RCC 7860 (cell line): ENCODE measurements at places on chromosomes 1 and 21.

GRCh38 chr21:33754481-33754880 is 112.2 kb downstream of the ITSN1 start:
- no peak for DNase-seq

DNA sequence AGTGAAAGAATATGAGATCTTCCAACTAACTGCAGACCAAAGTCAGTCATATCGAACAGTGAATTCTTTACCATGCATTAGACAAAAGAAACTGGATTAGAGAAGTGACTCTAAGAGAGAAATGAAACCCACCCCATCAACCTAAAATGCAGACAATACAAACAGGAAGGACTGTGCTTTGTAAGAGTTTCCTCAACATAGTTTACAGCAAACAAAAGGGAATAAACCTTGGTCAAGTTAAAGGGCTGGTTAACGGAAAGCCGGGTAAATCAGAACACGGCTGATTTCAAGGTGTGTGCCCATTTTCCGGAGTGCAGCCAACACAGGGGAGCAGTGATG is 39.2 kb downstream of the SIPA1L2 start:
- no peak for DNase-seq

DNA sequence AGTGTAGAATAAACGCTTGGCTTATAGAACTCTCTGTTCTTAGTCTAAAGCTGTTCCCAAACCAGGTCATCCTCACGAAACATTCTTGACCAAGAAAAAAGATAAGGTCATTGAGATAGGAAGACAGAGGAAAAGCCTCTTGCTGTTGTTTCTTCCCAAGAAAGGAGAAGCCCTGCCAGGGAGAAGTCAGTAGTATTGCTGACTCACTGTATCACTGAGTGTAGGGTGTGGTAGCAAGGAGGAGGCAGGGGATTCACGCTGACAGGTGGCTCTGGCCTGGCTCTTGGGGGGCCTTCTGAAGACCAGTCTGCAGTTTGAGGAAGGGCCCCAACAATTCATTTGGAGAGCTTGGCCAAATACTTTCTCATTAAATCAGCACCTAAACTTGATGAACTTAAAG is 97.8 kb downstream of the CD247 start:
- DNase-seq: no peak

DNA sequence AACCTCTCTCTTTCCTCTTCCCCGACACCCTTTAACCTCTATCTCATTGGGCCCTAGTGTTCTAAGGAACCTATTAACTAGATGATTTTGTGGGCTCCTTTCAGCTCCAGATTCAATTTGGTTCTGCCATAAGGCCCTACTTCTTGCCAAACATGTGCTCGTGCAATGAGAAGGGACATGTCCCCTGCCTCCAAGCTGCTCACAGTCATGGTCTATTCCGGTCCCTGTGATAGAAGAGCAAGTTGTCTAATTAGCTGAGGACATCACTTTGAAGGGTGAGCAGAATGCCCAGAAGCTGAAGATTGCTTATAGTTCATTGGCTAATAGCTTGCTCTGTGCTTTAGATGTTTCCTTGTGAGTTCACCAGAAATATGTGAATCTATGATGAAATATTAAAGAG is 76.2 kb downstream of the ZNF648 start:
- no peak for DNase-seq

DNA sequence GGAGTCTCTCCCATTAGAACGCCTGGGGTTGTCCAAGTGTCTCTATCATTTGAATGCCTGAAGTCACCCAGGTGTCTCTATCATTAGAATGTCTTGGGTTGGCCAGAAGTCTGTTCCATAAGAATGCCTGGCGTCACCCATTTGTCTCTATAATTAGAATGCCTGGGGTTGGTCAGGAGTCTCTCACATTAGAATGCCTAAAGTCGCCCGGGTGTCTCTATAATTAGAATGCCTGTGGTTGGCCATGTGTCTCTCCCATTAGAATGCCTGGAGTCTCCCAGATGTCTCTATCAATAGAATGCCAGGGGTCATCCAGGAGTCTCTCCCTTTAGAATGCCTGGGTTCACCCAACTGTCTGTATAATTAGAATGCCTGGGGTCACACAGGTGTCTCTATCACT is 54.5 kb downstream of the RNF187 start:
- no peak for DNase-seq

- no peak for DNase-seq
Measured at GRCh38 chr1:18047122-18047521, 60.5 kb upstream of the IGSF21 start.

DNA sequence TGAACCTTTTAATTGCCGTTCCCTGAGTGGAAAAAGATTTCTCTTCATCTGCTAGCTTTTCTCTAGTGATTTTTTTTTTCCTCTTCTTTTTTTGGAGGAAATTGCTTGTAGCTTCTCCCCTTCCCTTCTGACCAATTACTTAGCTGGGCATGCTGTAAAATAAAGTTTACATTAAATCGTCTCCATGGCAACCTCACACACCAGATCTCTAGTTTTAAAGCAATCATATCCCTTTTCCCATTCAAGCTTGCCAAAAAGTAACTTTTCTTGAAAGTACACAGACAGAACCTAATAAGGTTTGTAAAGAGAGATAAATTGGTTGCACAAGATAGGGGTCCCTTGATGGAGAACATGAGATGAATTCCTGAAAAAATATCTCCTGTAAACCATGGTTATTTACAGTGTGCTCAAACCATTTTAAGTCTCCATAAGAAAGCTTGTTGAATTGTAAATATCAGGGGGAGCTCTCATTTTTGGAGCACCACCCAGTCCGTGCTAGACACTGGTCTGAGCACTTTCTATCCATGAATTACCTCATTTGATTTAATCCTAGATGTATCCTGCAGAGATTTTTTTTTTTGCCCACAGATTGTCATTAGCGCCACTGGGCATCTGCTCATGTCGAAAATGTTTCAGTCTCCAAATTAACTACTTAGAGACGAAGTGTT is 32.6 kb upstream of the HTR1D start:
- DNase-seq: no peak
